NCI-H526 (cell line): ENCODE measurements at places on chromosomes 12 and 14.

- DNase-seq: no peak
Measured at GRCh38 chr12:87140262-87140661, 884.1 kb upstream of the MGAT4C start.

DNA sequence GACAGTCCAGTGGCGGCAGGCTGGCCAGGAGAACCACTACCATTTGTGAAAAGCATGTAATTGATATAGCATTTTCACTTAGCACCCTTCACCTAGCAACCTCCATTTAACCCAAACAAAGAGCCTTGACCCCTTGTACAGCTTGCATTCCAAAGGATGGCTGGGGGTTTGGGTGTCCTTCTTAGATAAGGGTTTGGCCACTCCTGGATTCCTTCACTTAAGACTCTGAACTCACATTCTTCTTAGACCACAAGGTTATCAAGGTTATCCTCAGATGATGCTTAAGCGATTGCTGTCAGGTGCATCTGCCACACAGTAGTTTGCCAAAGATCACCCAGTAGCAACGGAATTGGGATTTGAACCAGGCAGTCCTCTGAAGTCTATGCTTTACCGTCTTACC lies 102.8 kb downstream of the ZNF664 start:
- DNase-seq: no peak

DNA sequence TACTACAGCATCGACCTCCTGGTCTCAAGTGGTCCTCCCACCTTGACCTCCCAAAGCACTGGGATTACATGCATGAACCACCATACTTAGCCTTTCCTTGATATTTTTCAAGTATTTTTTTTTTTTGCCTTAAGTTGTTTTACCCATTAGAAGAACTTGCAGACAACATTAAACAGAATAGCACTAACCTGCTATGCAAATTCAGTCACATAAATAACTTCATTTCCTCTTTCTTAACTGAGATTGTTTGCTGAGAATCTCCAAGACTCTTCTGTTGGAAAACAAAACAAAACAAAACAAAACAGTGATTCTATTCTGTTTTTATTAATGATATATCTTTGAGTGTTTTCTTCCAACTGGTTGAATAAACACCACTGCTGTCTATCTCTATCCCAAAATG lies 115.9 kb upstream of the IFNG-AS1 start:
- DNase-seq: no peak

DNA sequence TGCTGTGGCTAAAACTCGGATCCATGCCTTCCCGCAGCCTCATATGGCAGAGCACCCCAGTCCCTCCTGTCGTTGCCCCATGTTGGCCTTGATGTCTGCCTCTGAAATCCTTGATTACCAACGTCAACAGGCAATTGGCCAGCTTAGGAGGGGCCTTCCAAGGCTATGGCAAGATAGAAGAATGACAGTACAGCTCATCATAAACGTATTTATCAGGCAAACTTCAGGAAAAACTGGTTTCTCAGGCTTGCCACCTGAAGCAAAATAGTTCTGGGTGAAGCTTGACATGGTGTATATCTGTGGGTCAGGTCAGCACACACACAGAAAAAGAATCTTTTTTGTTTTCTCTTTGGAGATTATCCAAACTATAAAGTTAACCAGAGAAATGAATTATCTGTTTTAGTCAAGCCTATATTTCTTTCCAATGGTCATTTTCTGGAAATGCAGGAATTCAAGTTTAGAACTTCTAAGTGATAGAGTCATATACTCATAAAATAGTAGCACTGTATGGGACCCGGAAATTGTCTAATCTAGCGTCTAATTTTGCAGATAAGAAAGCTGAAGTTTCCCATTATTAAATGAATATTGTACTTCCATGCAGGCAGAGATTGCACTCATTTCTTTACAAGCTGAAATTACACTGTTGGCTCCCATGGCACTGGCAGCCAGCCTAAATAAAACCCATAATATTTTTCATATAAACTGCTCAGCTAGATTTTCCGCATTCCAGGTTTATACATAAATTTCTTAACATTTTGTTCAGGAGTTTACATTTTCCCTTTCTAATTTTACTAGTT lies 24.4 kb upstream of the DUSP16 start:
- DNase-seq: no peak

- DNase-seq: no peak
Measured at GRCh38 chr12:64828713-64829112, 4.3 kb downstream of the TBC1D30 start.

- DNase-seq: no peak
Measured at GRCh38 chr12:22229652-22230279, 104.7 kb downstream of the ST8SIA1 start.

GRCh38 chr12:31620311-31620710 lies 29.4 kb upstream of the DENND5B start:
- no peak for DNase-seq

DNA sequence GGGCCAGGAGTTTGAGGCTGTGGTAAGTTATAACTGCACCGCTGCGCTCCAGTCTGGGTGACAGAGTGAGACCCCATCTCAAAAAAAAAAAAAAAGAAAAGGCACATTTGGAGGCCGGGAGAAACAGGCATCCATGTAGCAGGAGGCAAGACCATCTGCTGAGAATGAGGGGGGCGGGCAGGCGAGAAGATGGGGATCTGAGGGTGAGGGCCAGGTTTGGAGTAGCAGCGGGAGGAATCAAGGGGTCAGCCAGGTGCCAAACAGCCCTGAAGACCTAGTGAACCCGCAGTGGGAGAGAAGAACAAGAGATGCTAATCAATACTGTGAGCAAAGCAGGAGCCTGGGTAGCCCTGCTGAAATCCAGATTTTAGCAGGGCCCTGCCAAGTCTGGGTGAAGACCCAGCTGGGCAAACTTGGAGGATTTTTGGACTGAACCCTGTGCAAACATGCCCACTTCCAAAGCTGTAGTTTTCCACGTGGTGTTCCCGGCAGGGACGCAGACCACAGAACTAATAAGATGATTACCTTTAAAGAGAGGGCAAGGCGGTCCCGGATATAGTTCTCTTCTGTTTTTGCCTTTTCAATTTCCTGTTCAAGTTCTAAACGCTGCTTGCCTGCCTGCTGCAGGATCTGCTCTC lies 61.0 kb downstream of the NIN start:
- DNase-seq: no peak

DNA sequence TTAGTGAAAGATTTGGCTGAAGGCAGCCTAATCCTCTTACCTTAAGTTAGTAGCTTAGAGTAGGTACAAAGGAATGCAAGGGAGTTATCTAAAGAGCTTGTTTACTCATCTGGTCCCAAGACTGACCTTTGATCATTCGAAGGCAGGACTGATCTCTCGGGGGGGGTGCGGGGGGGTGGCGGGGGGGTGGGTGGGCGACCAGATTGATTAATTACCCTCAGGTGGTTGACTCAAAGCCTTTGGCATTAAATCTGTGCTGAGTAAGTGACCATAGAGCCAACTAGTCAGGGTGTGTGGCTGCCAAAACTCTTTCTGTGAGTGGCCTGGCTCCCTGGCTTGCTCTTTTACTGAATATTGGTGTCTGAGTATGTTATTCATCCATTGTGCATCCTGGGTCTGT lies 731.9 kb upstream of the FBXO33 start:
- no peak for DNase-seq

DNA sequence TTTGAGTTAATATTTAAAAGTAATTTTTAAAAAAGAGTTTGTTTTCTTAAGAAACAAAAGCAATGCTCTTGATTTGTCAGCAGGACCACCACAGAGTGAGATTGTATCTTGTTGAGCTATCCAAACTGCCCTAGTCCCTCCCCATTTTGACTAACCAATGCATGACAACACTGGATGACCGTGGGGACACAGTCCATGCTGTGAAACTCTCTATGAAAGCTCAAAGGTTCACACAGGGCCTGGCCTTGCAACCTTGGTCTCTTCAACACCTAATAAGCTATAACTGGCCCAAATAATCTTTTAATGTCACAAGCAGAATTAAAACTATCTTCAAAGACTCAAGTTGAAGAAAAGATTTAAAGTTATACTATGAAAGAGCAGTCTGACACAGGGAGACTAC lies 13.5 kb downstream of the ETFRF1 start:
- no peak for DNase-seq

DNA sequence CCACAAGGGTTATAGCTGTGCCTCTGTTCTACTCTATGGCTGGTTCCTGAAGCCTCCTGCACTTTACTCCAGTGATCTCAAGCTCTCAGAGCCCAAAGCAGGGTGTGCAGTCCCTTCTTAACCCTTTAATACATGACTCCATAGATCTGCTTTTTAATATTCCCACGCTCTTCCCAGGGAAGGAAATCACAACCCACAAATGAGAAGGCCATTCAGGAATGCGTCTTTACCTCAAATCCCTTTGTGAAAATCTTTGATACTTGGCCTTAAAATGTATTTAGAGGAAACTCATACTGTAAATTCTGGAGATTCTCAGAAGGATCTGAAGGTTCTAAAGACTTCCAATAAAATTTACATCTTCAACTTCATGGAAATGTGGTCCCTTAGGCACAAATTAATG lies 17.0 kb downstream of the NID2 start:
- DNase-seq: no peak

- DNase-seq: no peak
Measured at GRCh38 chr12:67357376-67358125, 88.4 kb downstream of the CAND1 start.

DNA sequence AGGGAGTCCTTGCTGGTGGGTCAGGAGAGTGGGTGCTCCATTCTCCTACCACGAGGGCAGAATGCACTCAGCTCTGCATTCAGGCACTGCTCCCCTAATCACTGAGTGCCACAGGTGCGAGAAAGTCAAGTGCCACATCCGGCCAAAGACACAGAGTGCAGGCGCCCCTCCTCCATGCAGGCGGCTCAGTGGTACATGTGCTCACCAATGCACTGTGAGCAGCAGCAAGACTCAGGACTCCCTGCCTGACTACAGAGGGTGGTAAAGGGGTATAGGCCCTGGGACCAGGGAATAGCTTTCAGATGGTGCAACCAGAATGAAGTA lies 32.9 kb downstream of the ZFYVE21 start:
- no peak for DNase-seq

GRCh38 chr14:95668235-95668772 lies 17.9 kb upstream of the TCL1B start:
- no peak for DNase-seq

- no peak for DNase-seq
Measured at GRCh38 chr12:70157099-70157498, 86.1 kb upstream of the CNOT2 start.

GRCh38 chr12:16949371-16949770 lies 343.4 kb upstream of the LMO3 start:
- DNase-seq: no peak

DNA sequence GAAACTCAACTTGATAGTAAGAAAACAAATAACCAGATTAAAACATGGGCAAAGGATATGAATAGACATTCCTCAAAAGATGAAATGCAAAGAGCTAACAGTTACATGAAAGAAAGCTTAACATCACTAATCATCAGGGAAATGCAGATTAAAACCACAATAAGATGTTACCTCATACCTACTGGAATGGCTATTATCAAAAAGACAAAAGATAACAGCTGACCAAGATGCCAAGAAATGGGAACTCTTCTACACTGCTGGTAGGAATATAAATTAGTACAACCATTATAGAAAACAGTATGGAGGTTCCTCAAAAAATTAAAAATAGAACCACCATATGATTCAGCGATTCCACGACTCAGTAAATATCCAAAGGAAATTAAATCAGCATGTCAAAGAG lies 18.8 kb downstream of the KCNH5 start:
- no peak for DNase-seq

- DNase-seq: no peak
Measured at GRCh38 chr12:16691624-16692023, 85.7 kb upstream of the LMO3 start.

- no peak for DNase-seq
Measured at GRCh38 chr12:50185970-50186663, 18.9 kb upstream of the CERS5 start.

GRCh38 chr14:33972583-33973081 lies 21.8 kb upstream of the EGLN3 start:
- DNase-seq: no peak

- no peak for DNase-seq
Measured at GRCh38 chr14:51071857-51072256, 23.0 kb downstream of the TRIM9 start.

- no peak for DNase-seq
Measured at GRCh38 chr12:127182018-127182417, 1085.0 kb upstream of the TMEM132C start.

- DNase-seq: no peak
Measured at GRCh38 chr12:65902500-65902899, 78.2 kb downstream of the HMGA2 start.

DNA sequence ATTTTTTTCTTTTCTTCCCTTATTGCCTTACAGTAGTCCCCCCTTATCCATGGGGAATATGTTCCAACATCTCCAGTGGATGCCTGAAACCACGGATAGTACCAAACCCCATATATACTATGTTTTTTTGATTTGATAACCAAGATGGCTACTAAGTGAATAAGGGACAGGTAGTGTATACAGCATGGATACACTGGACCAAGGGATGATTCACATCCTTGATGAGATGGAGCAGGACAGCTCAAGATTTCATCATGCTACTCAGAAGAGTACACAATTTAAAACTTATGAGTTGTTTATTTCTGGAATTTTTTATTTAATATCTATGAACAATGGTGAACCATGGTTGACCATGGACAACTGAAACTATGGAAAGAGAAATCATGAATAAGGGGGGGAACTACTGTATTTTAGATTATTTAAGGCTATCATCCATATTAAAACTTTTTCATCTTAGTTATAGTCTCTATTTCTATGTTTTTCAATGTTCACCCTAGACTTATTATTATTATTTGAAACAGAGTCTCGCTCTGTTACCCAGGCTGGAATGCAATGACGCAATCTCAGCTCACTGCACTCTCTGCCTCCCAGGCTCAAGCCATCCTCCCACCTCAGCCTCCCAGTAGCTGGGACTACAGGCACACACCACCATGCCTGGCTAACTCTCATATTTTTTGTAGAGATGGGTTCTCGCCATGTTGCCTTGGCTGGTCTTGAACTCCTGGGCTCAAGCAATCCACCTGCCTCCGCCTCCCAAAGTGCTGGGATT lies 188.0 kb upstream of the PELI2 start:
- no peak for DNase-seq

GRCh38 chr14:91270619-91271018 lies 26.1 kb upstream of the GPR68 start:
- no peak for DNase-seq

GRCh38 chr12:103441437-103442181 lies 54.2 kb downstream of the C12orf42 start:
- DNase-seq: no peak

DNA sequence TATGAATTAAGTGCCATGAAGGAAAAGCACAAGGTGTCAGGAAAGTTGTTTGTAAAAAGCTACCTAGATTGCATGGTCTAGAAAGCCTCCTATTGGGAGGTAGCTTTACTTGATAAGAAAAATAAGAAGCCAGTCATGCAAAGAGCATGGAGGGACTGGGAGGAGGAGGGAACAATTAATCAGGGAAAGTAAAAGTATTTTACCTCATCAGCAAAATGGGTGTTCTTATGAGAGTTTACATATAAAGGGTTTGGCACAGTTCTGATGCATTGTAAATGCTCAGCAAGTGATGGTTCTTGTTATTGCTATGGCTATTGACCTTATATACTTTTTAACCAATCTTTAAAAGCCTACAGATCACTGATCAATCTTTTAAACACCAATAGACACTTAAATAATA lies 17.0 kb upstream of the TSPAN8 start:
- no peak for DNase-seq
